ENCODE measurements at places on chromosomes 16 and 17.

DNA sequence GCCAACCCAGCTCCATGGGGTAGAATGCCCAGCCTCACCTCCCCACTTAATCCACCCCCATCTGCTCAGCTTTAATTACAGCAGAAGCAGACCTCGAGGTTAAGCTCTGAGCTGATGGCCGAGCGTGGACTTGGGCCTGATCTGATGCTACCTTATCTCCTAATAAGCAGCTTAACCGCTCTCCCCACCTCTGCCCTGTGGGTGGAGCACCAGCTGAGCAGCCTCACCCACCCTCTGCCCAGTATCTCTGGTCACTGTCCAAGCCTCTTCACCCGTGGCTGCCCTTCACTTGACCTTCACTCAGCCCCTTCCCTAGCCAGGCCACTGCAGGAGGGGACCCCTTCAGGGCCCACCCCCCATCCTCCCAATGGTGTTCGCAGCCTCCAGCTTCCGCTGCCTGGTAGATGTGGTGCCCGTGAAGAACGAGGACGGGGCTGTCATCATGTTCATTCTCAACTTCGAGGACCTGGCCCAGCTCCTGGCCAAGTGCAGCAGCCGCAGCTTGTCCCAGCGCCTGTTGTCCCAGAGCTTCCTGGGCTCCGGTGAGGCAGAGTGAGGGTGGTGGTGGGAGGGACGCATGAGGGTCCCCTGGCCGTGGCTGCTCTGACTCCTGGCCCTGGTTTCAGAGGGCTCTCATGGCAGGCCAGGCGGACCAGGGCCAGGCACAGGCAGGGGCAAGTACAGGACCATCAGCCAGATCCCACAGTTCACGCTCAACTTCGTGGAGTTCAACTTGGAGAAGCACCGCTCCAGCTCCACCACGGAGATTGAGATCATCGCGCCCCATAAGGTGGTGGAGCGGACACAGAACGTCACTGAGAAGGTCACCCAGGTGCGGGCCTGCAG, 6.8 kb downstream of the KCNH6 start:
- no peak for DNase-seq

DNA sequence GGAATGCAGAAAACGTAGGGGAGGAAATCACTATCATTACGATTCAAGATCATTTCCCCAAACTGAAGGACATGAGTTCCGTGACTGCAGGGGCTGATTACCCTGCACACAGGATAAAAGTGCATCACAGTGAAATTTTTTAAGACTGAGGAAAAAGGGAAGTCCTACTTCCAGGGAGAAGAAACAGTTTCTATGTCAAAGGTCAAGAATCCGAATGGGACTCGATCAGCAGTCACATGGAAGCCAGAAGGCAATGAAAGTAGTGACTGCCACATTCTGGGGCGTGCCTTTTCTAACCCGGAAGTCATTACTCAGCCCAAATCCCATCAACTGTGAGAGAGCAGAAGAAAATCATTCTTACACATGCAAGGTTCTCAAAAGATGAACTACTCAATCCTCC, 12.1 kb downstream of the ZZEF1 start:
- peak; percentile 47 for DNase-seq

DNA sequence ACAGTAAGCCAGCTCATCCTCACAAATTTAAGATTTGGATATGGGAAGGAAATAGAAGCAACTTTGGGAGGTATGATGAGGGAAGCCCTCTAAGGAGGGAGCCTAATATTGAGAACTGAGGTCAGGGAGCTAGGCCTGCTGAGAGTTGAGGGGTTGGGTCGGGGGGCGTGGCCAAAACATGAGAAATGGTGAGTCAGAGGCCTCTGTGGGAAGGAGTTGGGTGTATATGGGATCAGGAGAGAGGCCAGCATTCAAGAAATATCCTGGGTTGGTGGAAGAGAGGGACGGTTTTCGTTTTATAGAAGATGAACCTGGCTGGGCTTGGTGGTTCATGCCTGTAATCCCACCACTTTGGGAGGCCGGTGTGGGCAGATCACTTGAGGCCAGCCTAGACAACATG, 48.4 kb downstream of the CLEC16A start:
- no peak for DNase-seq

DNA sequence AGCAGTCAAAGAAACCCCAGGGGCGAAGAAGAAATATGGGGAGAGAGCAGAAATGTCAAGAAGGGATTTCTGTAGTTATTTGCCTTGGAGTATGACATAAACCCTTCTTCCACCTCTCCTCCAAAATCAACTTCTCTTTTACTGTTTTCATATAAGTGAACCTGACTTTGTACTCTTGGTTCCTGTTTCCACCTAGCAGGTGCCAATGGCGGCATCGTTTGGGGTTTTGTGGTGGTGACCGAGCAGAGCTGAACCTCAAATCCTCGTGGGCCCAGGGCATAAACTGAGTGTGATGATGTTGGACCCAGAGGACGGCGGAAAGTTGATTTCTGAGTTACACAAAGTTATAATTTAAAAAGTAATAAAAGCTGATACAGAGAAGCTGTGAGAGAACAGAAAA, 39.6 kb upstream of the PSMD7 start:
- no peak for DNase-seq

- no peak for DNase-seq
These were observed 2.3 kb downstream of the RPRML start for GRCh38 chr17:46976626-46977270.

DNA sequence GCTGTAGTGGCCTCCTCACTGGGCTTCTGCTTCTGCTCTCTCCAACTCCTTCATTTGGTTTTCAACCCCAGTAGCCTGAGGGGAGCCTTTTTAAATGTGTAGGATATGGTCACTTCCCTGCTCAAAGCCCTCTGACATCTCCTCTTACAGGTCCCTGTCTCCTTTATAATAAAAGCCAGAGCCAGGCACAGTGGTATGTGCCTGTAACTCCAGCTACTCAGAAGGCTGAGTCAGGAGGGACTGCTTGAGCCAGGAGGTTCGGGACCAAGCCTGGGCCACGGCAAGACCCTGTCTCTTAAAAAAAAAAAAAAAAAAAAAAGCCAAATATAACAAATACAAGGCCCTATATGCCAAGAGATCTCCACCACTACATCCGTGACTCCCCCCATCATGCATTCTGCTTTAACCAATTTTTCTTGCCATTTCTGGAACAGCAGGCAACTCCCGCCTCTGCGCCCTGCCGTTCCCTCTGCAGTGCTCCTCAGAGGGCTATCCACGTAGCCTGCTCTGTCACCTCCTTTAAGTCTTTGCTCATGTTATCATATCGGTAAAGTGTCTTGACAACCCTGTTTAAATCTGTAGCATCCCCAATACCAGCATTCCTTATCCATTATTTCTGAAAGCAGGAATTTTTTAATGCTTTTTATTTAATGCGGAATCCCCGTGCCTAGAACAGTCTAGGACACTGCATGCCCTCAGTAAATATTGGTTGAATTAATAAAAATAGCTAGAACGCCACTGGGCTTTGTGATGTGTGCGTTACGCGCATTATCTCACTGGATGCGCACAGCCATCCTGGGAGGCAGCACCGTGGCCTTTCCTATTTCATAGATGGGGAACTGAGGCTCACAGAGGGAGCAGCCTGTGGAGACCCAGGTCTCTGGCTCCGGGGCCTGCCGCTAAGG, 9.5 kb downstream of the ZNF771 start:
- no peak for DNase-seq

- DNase-seq: no peak
These were observed 103.2 kb upstream of the SMURF2 start for GRCh38 chr17:64765191-64765889.

Measured in HL-60 (cell line).